Cerebellum (tissue), 4 donors: ENCODE measurements at places on chromosomes 5 and 9.
A peak's percentile ranks its signal among the peaks of the same experiment; 100 is the strongest.

GRCh38 chr9:116860509-116861120 lies 173.5 kb downstream of the TRIM32 start:
- DNase-seq, result peak; percentile 45

- no peak for DNase-seq
These were observed 27.3 kb downstream of the NME5 start for GRCh38 chr5:138111937-138112336.

GRCh38 chr5:120464627-120465435 lies 731 bp downstream of the PRR16 start:
- peak; percentile 70 for DNase-seq

DNA sequence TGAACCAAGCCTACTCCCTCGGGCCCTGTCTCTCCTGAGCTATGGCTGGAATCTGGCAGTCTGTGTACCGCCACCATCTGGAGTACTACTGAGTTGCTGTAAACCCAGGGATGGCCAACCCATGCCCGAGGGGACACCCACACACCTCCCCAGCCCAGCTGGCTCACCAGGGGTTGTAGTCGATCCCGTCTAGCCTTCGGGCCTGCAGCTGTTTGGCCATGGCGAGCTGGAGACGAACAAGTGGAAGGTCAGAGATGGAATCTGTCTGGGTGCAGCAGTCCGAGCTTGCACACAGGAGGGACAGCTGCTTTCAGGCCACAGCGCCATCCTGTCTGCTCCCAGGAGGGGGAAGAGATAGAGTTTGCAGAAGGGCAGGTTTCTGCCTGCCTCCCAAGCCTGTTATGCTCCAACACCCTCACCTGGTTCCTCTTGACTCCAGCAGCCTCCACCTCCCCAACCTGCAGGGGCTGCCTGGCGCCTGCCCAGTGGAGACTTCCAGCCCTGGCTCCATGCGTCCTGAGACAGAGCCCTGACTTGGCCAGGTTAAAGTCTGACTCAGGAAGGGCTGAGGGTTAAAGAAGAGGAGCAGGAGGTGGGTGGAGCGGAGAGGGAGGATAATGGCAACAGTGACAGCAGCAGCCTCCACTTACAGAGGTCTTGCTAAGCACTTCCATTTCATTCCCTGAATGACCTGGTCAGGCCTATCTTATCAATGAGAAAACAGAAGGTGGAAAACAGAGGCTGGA lies 15.8 kb upstream of the SPOUT1 start:
- DNase-seq, result no peak

DNA sequence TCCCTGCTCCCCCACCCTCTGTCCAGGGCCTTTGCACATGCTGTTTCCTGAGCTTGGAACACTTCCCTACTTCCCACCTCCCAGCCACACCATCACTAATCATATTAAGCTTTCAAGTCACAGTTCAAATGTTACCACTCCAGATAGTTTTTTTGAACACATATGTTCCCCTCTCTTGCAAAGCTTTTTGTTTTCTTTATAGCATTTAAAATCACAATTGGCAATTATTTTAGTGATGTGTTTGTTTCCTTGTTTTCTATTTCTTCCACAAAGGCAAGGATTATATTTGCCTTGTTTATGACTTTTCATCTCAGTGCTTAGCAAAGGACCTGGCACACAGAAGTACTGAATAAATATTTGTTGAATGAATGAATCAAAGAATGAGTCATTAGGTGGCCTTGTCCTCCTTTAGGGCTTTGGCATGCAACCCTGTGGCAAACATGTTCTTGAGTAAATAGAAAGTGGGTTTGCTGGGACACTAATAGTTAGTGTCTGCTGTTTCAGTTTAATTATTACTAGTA lies 386.8 kb downstream of the FGF10 start:
- DNase-seq, result no peak

DNA sequence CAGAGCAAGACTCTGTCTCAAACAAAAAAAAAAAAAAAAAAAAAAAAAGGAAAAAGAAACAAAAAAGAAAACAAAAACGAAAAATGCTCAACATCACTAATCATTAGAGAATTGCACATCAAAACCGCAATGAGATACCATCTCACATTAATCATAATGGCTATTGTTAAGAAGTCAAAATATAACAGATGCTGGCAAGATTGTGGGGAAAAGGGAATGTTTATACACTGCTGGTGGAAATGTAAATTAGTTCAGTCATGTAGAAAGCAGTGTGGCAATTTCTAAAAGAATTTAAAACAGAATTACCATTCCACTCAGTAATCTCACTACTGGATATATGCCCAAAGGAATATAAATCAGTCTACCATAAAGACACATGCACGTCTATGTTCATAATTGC lies 50.4 kb upstream of the PRR16 start:
- no peak for DNase-seq

DNA sequence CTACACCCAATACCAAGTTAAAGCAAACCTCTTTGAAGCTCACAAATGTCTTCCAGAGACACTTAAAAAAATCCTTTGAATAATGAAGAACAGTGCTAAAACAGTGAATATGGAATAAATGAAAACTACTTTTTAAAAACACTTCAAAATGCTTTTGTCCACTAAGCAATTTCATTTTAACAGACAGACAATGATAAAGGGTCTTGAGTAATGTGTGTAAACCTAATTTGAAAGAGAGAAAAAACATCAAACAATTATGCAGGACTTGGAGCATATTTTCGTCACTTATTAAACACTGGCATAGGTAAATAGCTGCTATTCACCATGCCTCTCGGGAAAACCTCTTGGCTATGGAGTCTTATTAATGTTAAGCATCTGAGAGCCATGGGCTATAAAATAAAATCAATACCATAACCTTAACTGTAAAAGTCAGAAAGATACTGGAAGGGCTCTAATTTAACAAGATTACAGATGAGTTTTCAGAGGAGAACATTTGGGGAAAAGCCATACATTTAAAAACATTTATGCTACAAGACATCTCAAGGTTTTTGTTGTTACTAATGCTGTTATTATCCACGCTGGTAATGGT lies 177.8 kb downstream of the NFIB start:
- no peak for DNase-seq

GRCh38 chr9:79080536-79080935 lies 491.2 kb upstream of the TLE4 start:
- no peak for DNase-seq

DNA sequence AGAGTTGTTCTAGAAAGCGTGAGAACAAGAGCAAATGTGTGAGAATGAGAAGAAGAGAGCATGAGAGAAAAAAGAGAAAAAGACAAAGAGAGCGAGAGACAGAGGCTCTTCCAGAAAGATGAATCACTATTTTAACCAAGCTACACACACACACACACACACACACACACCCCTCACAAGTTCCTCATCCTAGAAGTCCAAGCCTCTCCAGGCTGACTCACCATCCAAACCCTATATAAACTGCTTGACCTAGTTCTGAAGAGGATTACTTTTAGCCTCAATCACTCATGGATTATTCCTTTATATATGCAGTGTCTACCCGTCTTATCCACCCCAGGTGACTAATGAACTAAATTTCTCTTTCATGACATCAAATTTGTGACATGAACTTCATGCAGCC lies 37.6 kb downstream of the C9orf57 start:
- DNase-seq, result no peak

DNA sequence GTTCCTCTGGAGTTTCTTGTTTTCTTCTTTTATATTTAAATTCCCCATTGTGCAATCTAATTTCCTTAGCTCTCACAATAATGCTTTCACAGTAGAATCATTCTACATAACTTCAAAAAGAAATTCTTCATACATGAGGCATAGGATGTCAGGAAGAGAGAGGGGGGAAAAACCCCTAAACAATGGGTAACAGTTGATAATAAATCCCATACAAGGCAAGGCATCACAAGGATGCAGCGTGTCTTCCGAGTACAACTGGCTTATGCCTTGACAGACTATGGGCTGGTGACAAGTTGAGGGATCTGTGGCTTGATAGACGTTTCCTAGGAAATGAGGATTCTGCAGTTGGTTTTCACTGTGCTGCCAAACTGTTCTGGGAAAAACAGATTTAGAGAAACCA lies 247.4 kb downstream of the ARL15 start:
- DNase-seq, result no peak

DNA sequence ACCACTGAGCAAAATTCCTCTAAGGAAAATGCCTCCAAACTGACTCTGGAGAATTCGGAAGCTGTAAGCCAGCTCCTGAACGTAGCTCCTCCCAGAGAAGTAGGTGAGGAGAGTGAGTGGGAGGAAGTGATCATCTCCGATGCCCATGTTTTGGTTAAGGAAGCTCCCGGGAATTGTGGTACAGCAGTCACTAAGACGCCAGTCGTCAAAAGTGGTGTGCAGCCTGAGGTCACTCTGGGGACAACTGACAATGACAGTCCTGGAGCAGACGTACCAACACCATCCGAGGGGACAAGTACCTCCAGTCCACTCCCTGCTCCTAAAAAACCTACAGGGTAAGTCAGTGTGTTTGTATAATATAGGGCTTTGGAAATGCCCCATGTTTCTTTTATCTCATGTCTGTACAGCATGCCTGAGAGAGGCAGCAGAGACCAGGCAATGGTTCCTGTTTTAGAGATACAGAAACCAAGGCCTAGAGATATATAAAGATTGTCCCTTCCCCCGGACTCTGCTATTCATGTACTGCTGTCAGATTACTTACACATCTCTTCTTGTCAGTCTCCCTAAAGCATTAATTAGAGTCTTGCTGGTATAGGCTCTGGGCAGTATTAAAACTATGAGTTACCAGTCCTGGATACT lies 23.9 kb downstream of the HMGXB3 start:
- DNase-seq, result no peak

DNA sequence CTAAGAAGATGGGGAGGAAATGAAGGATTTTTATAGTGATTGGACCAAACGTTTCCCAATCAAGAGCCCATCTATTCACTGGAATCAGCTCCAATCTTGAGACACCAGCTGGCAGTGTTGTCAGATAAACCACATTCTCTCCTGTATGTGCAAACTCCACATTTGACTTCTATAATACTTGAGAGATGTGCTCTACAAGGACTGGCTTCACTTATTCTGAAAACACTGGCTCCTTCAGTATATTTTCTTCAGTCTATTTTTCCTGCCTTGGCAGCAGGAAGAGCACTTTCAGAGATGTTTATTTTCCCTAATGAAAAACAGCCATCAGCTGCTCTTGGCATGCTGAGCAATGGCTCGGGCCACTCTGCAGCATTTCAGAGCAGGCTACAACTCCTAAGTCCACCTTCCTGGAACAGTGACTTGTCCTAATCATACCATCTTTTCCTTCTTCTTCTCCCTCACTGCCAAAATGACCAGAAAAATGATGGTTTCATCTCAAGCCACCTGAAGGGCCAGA lies 96.9 kb upstream of the FSTL4 start:
- DNase-seq, result no peak
